Activated CD4-positive, alpha-beta T cell treated with anti-CD3 and anti-CD28 coated beads, Interleukin-2, amount 10 ng/mL, durations not matched to agents 24 days and 14 days (primary cell): ENCODE measurements at places on chromosomes 6 and 20. TPM values are rescaled to one million over a fixed set of nuclear protein-coding genes. Genes with fewer than 3 reads are reported as not detected.

GRCh38 chr6:113276601-113277000 lies 580.5 kb upstream of the MARCKS start:
- no peaks in the 10 kb centered on the region for H3K27me3 ChIP-seq
- no peaks in the 10 kb centered on the region for H3K36me3 ChIP-seq
- DNase-seq: no peak
- H3K4me3 ChIP-seq: no peak overlapping the region
- no peaks in the 10 kb centered on the region for H3K4me1 ChIP-seq

BTBD9 gene
- total RNA-seq: 12.3 and 12.4 TPM in 2 replicates

MYBL2 gene
- 108 and 110 TPM in 2 replicates for total RNA-seq

DNA sequence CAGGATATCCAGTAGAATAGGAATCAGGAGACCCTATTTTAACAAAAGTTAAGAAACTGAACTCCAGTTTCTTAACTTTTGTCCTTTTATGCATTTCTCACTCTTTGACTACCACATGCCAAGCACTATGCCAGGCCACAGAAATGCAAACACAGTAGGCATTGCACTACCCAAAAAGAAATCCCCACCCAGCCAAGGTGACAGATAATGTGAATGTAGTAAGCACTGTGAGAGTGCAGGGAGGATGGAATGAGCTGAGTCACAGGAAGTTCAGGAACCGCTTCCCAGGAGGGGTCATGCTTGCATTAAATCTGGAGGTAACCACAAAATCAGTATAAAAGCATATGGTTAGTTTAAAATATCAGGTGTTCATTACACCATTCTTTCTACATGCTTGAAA lies 20.1 kb upstream of the FAM83C start:
- peak overlapping the region; percentile 25 for H3K4me3 ChIP-seq
- DNase-seq: no peak
- peaks cover 13% of the 10 kb centered on the region for H3K36me3 ChIP-seq

RIPPLY2 gene
- total RNA-seq: not detected in 2 replicates

DNA sequence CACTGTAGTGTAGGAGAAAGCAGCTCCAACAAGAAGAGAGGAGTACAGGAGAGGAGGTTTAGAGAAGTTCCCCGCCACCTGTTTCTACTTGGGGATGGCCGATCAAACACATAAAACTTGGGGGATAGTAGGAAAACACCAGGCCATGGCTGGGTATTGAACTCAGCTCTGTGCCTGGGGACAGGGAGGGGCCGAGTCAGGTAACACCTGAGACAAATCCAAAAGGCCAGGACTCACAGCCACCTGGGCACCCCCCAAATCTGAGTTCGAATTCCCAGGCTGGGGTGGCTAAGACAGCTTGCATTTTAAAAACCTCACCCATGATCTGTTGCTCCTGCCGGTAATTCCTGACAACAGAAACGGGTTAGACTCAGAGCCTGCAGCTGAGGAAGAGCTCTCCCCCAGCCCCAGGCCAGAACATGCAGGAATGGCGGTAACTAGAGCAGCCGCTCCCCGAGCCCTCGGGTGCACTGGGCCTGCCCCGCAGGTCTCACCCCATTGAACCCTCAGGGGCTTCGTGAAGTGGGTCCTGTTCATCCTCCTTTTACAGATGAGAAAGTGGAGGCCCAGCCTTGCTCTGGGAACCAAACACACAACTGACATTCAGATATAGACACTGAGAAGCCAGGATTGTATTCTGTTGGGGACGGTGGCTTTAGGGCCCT lies 61.0 kb downstream of the TCP11 start:
- H3K27ac ChIP-seq: no peak overlapping the region
- H3K4me3 ChIP-seq: no peak overlapping the region
- no peaks in the 10 kb centered on the region for H3K27me3 ChIP-seq
- no peaks in the 10 kb centered on the region for H3K4me1 ChIP-seq

TNFRSF6B gene
- total RNA-seq: not detected in 2 replicates
